Prostate gland (tissue), 2 donors: ENCODE measurements at places on chromosomes 11 and 22. TPM values are rescaled to one million over a fixed set of nuclear protein-coding genes. Genes with fewer than 3 reads are reported as not detected.
A peak's percentile ranks its signal among the peaks of the same experiment; 100 is the strongest.

DNA sequence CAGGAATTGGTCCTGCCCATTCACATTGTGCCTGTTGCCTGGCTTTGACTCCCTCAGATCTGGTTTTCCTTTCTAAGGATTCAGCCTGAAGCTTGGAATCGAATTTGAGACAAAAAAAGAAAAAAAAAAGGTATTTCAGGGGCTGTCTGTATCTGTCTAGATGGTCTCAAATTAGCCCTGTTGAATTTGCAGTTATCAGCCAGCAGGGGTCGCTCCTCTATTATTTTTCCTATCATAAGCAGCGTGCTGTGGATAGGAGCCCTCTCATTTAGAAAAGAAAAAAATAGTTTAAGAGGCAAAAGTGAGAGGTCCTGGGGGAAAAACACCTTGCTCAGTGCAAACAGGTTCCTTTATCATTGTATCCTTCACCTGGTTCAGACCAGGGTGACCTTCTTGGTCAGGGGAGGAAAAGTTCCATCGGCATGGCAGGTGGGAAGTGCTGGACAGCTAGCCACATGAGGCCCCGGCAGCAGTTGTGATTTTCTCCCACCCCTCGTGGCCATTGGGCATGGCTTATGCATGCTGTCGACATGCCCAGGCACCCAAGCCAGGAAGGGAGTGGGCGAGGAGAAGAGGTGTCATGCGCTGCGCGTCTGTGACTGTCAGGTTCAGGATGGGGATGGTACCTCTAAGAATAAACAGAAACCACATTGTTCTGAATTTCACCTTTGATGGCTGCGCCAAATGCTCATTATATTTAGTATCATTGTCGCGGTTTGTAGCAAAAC lies 13.1 kb downstream of the OR5AK2 start:
- DNase-seq: no peak

DNA sequence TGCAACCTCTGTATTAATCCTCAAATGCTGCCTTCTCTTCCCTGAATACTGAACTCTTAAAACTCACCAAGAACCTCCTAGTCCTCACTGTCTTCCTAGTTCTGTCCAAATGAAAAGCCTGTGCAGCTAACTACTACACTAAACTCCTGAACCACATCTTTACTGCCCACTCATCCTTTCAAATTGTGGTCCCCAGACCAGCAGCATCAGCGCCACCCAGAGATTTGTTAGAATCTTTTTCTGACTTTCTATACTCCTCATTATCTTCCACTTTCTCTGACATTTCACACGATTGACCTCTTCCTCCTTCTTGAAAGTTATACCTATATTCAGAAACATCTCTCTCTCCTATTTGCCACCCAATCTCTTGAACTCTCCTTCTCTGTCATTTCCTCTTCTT lies 461.3 kb downstream of the DLG2 start:
- DNase-seq: no peak

GRCh38 chr11:22346282-22346681 lies 8.1 kb downstream of the SLC17A6 start:
- no peak for DNase-seq

GRCh38 chr11:117705866-117706265 lies 91.2 kb downstream of the DSCAML1 start:
- DNase-seq: no peak

- DNase-seq: no peak
Observed at GRCh38 chr11:76424379-76424778, 20.4 kb upstream of the EMSY start.

DNA sequence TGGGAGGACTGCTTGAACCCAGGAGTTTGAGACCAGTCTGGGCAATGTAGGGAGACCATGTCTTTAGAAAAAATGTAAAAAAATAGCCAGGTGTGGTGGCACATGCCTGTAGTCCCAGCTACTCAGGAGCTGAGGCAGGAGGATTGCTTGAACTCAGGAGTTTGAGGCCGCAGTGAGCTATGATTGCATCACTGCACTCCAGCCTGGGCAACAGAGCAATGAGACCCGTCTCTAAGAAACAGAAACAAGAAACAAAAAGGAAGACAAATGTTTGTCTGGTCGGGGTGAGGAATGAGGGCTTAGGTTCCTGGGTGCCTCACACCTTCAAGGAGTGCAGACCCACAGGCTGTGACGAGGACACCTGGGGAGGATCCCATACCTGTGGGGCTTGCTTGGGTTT lies 191.9 kb downstream of the CEP164 start:
- no peak for DNase-seq

- no peak for DNase-seq
Observed at GRCh38 chr11:123055191-123055901, 6.6 kb downstream of the HSPA8 start.

GRCh38 chr22:30606455-30607299 lies at the start of gene TCN2:
Gene TCN2, plus strand, starts transcription at chr22:30607174. Its CDS starts 158 bp downstream, at chr22:30607332.
- peak; percentile 79 for DNase-seq

- DNase-seq: no peak
Observed at GRCh38 chr11:20310596-20311394, 52.7 kb upstream of the HTATIP2 start.

- DNase-seq: no peak
Observed at GRCh38 chr11:70490723-70491558, 92.6 kb downstream of the CTTN start.

DNA sequence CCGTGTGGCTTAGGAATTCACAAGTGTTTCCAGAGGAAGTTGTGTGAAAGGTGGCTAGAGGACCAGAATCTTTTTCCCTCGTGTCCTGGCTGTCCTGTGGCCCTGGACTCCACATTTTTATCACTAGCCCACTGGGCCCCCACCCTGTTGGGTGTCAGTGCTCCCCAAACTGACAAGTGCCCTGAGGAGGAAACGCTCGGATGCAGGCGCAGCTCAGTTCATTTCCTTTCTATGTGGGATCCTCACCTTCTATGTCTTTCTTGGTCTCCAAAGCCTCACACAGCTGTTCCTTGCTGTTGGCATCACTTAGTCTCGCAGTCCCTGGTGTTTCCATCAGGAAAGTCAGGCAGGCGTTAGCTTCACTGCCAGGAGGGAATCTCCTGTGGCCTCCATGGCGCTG lies 68.0 kb upstream of the KCNQ1OT1 start:
- peak; percentile 0 for DNase-seq

DNA sequence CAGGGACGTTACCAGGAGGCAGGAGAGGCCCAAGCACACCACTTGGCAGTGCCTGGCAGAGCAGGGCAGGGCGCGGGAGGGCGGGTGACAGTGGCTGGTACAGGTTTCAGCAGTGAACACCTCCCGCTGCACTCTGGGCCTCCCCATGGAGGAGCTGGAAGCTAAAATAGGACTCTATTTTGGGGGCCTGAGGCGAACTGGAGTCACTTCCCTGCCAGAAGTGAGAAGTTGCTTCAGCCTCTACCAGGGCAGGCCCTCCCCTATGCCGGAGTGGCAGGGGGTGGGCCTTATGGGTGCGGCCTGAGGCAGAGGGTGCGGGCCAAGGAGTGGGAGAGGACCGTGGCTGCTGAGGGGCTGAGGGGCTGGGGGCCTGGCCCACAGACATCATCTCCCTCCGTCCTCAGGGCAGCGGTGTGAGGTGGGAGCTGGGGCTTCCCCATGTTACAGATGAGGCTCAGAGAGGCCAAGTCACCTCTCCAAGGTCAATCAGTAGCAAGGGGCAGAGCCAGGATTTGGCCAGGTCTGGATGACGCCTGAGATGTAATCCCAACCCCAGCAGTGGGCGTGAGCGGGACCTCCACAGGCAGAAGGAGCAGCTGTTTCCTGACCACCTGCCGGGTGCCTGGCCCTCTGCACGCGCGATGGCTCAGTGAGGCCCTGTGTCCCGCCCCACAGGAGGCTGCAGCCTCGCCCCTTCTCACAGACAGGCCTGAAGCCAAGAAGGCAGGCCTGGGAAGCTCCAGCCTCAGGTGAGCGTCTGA lies 39.3 kb downstream of the KCNJ4 start:
- no peak for DNase-seq

- DNase-seq: no peak
Observed at GRCh38 chr11:42465623-42466022, 846.2 kb upstream of the API5 start.

DNA sequence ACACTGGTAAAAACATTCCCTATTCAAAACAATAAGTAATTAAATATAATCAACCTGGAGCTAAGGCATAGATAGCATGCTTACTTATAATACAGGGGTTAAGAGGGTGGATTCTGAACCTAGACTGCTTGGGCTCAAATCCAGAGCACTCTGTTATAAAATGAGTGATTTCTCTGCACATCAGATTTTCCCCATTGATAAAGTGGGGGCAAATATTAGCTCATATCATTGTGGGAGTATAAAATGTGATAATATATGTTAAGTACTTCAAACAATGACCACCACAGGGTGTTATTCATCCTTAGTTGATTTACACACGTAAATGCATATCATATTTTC lies 139.4 kb downstream of the LUZP2 start:
- DNase-seq: no peak

NLRP6 gene
- total RNA-seq: 0.18 TPM

TEX54 gene
- not detected for total RNA-seq

CCDC73 gene
- 2.7 TPM for total RNA-seq
